ENCODE measurements at places on chromosomes 13 and 19.
A peak's percentile ranks its signal among the peaks of the same experiment; 100 is the strongest.

GRCh38 chr13:83499286-83499685, 383.0 kb downstream of the SLITRK1 start:
- peak; percentile 55 for DNase-seq

DNA sequence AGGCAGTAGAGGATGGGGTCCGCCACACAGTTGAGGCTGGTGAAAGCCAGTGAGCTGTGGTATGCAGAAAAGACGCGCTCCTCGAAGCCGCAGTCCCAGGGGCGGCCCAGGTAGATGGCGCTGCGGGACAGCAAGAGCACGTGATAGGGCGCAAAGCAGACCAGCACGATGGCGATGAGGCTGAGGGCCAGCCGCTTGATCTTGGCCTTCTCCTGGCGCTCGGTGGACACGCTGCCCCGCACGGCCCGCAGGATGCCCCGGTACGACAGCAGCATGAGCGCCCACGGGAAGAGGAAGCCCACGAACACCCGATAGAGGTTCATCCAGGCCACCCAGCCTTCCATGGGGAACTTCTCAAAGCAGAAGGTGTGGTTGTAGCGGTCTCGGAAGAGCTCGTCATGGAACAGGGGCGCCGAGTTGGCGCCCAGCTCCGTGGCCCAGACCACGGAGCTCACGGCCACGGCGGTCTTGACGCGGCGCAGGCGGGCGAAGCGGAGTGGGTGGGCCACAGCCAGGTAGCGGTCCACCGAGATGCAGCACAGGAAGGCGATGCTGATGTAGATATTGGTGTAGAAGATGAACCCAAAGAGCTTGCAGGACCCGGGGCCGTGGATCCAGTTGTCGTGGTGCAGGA, 6.5 kb upstream of the OPA3 start:
- peak; percentile 19 for DNase-seq

GRCh38 chr13:43924549-43925245, 45.0 kb downstream of the LACC1 start:
- DNase-seq = no peak

DNA sequence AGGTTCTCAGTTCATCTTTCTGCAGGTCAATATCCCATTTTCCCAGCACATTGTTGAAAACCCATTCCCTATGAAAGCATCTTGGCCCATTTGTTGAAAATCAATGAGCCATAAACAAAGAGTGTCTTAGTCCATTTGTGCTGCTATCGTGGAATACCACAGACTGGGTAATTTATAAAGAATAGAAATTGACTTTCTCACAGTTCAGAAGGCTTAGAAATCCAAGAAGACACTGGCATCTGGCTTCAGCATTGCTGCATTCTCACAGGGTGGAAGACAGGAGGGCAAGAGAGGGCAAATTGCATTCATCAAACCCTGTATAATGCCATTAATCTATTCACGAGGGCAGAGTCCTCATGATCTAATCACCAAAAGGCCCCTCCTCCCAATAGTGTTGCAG, 34.1 kb downstream of the ZNF823 start:
- no peak for DNase-seq

DNA sequence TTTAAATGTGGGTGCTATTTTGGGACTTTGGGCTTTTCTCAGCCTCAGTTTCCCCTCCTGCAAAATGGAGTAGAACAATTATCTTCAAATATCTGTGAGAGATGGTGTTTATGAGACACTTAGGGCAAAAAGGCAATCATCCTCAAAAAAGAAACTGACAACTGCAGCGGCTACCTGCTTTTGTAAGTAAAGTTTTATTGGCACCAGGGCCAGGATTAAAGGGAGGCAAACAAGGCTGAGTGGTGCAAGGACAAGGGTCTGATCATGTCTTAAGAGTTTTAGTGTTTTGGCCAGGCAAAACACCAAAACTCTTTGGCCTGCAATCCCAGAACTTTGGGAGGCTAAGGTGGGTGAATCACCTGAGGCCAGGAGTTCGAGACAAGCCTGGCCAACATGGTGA, 1.3 kb upstream of the MAST3 start:
- DNase-seq = no peak

- DNase-seq = no peak
Observed at GRCh38 chr13:33409673-33410510, 124.3 kb upstream of the STARD13 start.

- no peak for DNase-seq
Observed at GRCh38 chr13:52949742-52950141, 78.9 kb upstream of the OLFM4 start.

- DNase-seq = no peak
Observed at GRCh38 chr13:51739027-51739764, 64.8 kb downstream of the DHRS12 start.

GRCh38 chr13:91017669-91018053, 329.8 kb upstream of the MIR17HG start:
- no peak for DNase-seq

DNA sequence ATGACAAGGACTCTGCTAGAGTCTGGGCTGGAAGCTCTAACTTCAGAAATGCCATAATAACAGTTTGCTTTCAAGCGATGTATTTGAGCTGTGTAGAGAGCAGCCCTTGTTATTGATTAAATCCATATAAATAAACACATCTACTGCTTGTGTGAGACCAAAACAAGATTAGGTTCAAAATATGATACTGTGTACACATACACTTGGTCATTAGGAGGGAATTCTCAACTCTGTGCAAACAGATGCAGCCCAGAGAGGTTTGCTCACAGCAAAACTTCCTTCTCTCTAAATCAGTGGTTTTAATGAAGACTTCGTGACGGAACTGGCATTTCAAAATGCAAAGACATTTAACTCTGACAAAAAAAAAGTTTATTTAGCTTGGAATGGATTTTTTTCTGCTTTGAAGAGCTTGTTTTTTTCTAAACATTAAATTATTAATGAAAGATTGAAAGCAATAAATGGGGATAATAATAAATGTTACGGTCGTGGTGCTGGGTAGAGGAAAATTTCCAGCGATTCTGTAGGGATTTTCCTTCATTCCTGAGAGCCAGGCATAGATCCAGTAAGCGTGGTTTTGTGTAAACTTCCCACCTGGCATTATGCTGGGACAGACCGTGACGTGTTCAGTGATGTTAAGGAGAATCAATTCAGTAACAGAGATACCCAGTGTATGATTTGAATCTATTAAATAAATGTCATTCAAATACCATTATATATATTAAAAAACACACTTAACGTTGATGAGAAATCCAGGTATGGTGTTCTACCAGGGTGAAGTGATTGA, 213.7 kb downstream of the TEX29 start:
- no peak for DNase-seq

- no peak for DNase-seq
Observed at GRCh38 chr13:53054569-53054968, 26.0 kb downstream of the OLFM4 start.

DNA sequence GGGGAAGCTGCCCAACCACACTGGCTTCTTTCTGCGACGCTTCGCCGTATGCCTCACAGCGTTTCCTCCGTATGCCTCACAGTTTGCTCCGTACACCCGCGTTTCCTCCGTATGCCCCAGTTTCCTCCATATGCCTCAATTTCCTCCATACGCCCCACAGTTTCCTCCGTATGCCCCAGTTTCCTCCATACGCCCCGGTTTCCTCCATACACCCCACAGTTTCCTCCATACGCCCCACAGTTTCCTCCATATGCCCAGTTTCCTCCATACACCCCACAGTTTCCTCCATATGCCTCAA, 22.6 kb downstream of the GAS6 start:
- no peak for DNase-seq

DNA sequence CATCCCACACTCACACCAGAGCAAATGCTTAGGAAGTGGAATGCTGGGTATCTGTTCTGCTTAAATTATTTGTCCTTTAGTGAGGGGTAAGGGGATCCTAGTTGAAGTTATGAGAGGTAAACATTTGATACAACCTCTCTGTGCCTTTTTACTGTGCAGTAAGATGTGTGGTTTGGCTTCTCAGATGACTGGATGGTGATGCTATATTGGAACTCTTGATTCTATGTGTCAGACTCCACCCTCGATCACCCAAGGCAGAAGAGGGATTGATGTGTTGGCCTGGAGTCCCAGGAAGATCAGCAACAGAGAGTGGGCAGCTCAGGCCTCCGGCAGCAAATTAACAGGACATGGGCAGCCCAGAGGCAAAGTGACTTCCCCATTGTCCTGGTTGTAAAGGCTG, 66.7 kb downstream of the SIPA1L3 start:
- DNase-seq = no peak

DNA sequence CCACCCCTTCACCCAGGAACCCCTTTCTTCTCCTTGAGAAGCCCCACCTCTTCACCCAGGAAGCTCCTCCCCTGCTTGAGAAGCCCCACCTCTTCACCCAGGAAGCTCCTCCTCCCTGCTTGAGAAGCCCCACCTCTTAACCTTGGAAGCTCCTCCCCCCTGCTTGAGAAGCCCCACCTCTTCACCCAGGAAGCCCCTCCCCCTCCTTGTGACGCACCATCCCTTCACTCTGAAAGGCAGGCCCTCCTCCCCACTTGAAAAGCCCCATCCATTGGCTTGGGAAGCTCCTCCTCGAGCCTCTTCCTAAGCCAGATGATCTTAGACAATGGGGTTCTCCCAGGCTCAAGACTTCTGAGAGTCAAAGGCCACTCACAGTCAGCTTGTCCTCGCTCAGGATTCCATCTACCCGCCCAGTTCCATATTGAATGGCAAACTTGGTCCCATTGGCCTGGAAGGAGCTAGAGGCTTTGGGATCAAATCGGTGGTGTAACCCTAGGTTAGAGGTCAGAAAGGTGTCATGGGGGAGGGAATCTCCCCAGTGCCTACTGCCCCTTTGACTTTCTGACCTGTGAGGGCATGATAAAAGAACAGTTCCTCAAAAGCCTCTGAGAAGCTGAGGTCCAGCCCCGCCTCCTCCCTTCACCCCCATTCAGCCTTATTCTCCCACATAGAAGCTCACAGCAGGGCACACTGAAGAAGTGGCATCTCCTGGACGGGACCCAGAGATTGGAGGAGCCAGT, 4.0 kb downstream of the NAPSA start:
- no peak for DNase-seq

GRCh38 chr19:7006135-7006704, 15.0 kb downstream of the MBD3L2B start:
- DNase-seq = no peak

DNA sequence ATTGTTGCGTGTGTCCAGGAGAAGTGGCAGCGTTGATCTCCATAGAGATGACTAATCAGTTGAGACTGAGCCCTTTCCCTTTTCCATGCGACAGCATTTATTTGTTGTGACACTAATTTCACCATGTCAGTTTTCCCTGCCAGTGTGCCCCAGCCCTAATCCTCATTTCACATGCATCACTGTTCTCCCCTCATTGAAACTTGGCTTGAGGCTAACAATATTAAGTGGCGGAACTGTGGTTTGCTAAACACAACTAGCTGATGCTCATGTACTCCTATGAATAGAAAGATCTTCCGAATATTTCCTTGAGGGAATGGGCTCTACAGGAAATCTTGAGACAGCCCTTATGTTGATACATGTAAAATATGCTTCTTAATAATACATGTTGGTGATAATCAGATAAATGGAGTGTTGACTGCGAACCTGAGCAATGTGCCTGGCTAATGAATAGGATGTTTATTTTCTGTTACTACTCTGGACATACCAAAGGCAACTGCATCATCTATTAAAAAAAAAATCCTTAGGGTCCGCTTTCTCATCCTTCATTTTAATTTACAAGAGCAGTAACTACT, 258.6 kb downstream of the ATP8A2 start:
- DNase-seq = no peak

DNA sequence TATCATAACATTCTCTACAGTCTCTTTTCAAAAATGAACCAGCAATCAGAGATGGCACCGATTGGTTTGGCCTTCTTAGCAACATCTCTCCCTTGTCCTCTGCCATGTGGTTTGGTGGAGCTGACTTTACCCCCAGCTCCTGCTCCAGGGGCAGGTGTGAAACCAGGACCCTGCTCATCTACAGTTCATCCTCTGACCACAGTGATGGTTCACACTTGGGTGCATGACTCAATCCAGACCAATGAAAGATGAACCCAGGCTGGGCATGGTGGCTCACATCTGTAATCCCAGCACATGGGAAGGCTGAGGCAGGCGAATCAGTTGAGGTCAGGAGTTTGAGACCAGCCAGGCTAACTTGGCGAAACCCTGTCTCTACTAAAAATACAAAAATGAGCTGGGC, 33.6 kb upstream of the FFAR2 start:
- DNase-seq = no peak

- no peak for DNase-seq
Observed at GRCh38 chr13:105948143-105948542, 587.3 kb downstream of the EFNB2 start.

DNA sequence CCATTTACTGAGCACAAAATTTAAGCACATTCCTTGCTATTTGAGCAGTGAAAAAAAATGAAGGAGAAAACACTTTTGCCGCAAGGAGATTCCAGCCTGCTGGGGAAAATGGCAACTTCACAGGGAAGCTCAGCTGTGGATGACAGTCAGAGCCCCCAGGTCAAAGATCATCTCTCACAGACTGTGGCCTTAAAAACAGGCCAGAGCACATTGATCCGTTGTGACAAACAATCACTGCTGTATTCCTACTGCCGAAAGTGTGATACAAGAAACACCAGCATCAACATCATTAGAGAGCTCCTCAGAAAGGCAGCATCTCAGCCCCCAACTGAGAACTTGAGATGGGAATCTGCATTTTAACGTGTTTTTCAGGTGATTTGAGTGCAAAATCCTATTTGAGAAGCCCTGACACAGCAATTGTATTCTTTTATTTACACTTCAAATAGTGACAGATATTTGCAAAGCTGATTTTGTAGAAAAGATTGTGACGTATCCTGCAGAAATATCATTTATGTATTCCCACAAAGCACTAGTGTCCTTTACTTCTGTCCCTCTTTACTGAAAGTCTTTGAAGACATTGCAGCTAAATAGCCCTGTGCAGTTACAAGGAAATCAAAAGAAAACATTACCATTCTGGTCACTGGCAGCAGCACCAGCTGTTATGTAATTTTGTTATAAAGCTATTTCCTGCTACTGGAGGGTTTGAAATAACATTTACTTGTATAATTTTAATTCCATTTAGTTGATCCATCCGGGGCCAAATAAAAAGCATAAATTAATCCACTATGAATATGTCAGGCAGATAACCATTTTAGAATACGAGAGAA, 652.0 kb downstream of the LIG4 start:
- no peak for DNase-seq

DNA sequence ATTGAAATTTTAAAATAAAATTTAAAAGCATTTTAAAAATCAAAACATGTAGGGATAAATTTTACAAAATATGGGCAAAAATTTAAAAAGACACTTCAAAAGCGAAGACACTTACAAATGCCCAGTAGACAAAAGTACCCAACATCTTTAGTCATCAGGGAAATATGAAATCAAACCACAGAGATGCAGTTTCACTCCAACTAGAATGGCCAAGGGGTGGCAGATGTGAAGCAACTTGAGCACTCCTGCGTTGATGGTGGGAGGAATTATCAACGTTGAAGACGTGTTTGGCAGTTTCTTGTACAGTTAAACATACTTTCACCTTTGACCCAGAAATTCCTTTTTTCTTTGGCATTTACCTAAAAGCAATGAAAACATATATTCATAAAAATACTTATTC, 518.0 kb upstream of the SGCG start:
- DNase-seq = no peak

DNA sequence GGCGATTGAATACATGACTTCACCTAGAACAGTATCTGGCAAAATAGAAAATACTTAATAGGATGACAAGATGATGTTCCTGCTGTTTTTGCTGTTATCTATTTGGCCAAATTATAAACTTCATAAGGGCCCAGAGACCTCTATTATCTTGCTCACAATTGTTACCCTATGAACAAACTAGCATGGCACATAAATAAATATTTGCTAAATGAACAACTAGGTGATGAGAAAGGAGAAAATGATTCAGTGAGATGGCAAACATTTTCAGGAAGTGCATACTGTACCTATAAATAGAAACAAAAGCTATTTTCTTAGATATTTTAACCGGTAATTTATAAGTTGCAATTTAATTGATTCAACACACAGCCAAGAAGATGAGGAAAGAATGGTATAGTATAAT, 78.4 kb downstream of the FAM216B start:
- no peak for DNase-seq
